ENCODE measurements at places on chromosomes 4 and X. TPM values are rescaled to one million over a fixed set of nuclear protein-coding genes. Genes with fewer than 3 reads are reported as not detected.

TDO2 gene
- total RNA-seq = not detected

PCDH11X gene
- total RNA-seq = 0.16 TPM

LDB2 gene
- 28.5 TPM for total RNA-seq

PRDM8 gene
- 14.3 TPM for total RNA-seq

MANBA gene
- 46.3 TPM for total RNA-seq

ADH1B gene
- total RNA-seq = 583 TPM

MAGEA2 gene
- total RNA-seq = not detected

FRAS1 gene
- 22.4 TPM for total RNA-seq

NEUROG2 gene
- total RNA-seq = not detected

SOWAHB gene
- total RNA-seq = not detected

POU4F2 gene
- not detected for total RNA-seq

CENPI gene
- 1.6 TPM for total RNA-seq

UGT2B11 gene
- total RNA-seq = not detected

CACNA1F gene
- not detected for total RNA-seq

TMSB4X gene
- total RNA-seq = 1,790 TPM

LANCL3 gene
- total RNA-seq = 7.5 TPM

PRICKLE3 gene
- total RNA-seq = 13.0 TPM

AFF2 gene
- total RNA-seq = 0.27 TPM
